ENCODE measurements at places on chromosomes 7 and 10. TPM values are rescaled to one million over a fixed set of nuclear protein-coding genes. Genes with fewer than 3 reads are reported as not detected.

PGAM1 gene
- 661 TPM for total RNA-seq

TRA2A gene
- 28.3 TPM for total RNA-seq

RELN gene
- total RNA-seq = 15.8 TPM

TMEM229A gene
- total RNA-seq = not detected

SLC26A3 gene
- total RNA-seq = not detected

MYPN gene
- total RNA-seq = 7.1 TPM

SLC25A28 gene
- total RNA-seq = 16.0 TPM

SFRP5 gene
- not detected for total RNA-seq

TEX47 gene
- not detected for total RNA-seq

KCND2 gene
- total RNA-seq = 0.17 TPM

BBS9 gene
- total RNA-seq = 5.7 TPM

HSPA14 gene
- 17.5 TPM for total RNA-seq

LIPF gene
- not detected for total RNA-seq

BUD23 gene
- 138 TPM for total RNA-seq

NPY4R gene
- not detected for total RNA-seq

ORAI2 gene
- total RNA-seq = 21.5 TPM

ZNF107 gene
- 4.8 TPM for total RNA-seq

Data from PC-3 (cell line).